Substantia nigra (tissue), 51 donors: ENCODE measurements at places on chromosomes 5 and 9.

GRCh38 chr5:56405116-56405908 lies 172.2 kb upstream of the ANKRD55 start:
- no peak for DNase-seq

DNA sequence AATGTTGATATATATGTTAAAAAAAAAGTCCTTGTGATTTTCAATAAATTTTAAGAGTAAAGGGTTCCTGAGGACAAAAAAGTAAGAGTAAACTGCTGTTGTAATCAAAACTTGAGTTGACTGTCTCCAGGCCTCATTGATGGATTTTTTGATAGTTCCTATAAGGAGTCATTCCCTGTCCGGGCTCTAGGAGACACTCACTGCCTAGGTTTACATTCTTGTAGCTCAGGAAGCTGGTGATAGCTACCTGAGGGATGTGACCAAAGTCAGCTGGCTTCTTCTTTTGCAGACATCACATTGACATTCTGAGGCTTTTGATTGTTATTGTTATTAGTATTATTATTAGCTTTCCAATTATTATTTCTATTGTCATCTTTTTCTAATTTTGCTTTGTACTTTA lies 116.5 kb upstream of the FBXL7 start:
- no peak for DNase-seq

- DNase-seq, result peak; percentile 90
These were observed at the start of gene ALDH7A1 for GRCh38 chr5:126594748-126595485. ALDH7A1 (minus strand) TSS chr5:126595219; CDS start chr5:126595198, 21 bp downstream.

- DNase-seq, result no peak
These were observed 539.7 kb downstream of the ACTL7B start for GRCh38 chr9:108316066-108316465.

- DNase-seq, result no peak
These were observed 104.4 kb upstream of the GNA14 start for GRCh38 chr9:77752554-77752953.

GRCh38 chr9:132324425-132324824 lies 30.4 kb downstream of the SETX start:
- no peak for DNase-seq

GRCh38 chr9:81848472-81848871 lies 79.8 kb upstream of the SPATA31D4 start:
- no peak for DNase-seq

DNA sequence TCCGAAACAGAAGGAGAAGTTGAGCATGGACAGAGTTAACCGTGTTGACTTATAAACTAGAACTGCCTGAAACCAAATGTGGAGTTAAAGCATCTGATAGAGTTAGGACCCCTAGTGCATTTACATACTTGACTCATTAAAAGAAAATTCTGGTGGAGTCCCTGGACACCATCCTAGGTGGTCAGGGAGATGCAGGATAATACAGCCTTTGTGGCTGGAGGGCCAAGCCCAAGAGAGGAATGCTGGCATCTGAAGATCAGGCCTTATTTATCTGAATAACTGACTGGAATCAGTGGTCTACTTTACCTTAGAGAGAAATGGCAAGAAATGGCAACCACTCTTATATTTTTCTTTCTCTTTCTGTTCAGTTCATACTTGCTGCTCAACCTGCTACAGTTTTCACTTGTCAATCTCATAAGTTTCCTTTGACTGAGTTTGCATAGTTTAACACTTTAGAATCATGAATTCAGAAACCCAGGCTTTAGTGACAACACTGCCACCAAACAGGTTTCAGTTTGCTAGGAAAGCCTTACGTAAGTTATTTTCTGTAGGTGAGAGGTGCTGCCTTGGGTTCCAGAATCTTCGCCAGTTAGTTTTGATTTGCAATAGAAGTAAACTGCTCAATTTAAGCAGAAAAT lies 10.2 kb downstream of the CMYA5 start:
- no peak for DNase-seq

- no peak for DNase-seq
These were observed 20.4 kb upstream of the PIK3R1 start for GRCh38 chr5:68195137-68195536.

- DNase-seq, result no peak
These were observed at the start of gene PCDHGB3 for GRCh38 chr5:141369994-141370848. PCDHGB3 (plus strand) TSS chr5:141370242; CDS start chr5:141370395, 153 bp downstream.

DNA sequence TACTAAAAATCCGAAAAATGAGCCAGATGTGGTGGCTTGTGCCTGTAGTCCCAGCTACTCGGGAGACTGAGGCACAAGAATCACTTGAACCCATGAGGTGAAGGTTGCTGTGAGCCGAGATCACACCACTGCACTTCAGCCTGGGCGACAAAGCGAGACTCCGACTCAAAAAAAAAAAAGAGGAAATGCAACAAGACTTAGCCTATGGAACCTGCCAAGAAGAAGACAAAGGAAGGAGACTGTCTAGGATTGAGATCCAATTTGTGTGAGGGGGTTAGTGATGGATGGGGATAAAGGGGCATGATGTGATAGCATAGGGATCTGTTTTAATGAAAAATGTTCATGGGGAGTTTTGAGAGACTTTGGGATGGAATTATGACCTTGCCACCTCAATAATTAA lies 72.9 kb downstream of the RAB24 start:
- no peak for DNase-seq

DNA sequence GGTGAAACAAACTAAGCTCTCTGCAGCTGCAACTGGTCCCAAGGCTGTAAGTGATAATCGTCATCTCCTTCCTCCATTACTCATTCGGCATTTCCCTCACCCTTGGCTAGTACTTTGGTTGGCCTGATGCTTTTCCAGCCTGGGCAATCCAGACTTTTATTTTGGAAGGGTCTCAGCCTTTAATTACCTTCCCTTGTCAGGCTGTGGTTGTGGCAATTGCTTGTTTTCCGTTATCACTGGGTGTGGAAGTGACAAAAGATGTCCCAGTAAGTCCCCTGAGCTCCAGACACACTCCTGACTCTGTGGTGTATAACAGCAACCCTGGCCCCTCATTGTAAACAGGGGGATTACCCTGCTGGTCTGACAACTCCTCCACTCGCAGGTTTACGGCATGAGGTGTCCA lies 6.3 kb upstream of the FAF2 start:
- DNase-seq, result no peak

GRCh38 chr9:75461183-75461582 lies 372.9 kb downstream of the OSTF1 start:
- no peak for DNase-seq

- DNase-seq, result no peak
These were observed 629.5 kb downstream of the KCTD16 start for GRCh38 chr5:144800169-144800568.

GRCh38 chr5:54115735-54116403 lies 194.5 kb downstream of the ARL15 start:
- no peak for DNase-seq

DNA sequence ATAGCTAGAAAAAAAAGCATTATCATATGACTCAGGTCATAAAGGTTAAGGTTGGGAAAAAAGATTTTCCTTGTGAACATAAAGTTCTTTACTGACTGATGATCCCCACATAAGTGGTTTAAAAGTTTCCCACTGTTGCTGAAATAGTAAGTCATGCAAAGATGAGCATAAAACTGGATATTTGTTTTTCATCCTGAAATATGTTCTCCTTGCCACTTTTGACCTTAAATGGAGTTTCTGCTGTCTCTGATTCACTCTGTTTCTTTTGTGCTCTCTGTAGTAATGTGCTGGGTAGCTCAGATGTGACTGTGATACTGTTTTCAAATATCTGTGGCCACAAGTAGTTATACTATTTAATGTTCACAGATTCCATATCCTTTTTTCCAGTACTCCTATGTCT lies 162.5 kb upstream of the GAS1 start:
- no peak for DNase-seq

DNA sequence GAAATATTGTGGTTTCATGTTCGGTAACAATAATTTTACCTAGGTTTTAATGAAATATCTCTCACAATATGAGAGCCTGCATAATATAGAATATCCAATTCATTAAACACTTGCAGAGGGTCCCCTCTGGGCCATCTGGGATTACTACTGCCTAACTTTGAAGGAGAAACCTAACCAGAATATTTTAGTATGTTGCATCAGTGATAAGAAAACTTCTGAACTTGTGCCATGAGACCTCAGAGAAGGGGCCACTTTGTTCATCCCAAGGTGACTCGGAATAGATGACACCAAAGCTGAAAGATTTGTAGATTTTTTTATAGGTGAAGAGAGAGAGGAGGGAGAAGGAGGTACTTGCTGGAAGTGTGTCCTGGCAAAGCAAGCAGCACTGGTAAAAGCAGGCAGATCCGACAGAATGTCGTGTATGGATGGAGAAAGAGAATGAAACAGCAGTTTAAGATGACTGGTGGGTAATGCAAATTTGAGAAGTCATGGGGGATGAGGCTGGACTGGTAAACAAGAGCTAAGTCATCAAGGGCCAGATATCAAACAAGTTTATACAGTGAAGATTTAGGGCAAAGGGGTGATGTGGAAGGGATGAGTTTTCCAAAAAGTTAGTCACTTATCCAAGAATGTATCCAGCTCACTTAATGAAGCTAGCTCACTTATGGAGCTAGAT lies 372.3 kb downstream of the ADGRV1 start:
- DNase-seq, result no peak

DNA sequence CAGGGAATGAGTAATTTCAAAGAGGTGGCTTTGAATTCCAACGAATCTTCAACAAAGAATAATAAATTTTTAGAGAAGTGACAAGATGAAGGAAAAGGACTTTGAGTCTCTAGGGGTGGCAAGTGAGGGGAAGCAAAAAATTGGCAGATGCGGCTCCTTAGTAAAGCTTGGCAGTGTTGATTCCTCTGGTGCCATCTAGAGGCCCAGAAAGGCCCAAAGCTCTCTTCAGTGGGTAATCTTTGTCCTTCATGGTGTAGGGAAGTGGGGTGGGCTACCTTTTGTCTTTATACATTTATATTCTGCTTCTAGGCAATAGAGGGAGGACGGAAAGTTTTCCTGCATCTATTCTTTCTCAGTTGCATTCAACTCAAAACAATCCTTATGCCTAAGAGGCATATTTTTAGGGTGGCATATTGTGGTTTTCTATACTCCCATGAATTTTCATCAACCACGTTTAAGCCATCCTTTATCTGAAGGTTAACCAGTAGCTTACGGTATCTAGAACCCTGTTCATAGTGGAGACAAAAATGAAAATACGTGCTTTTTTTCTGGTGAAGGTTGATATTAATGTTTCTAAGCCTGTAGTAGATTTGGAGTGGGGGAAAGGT lies 17.5 kb upstream of the ROPN1L start:
- peak; percentile 15 for DNase-seq

GRCh38 chr5:132426525-132427138 lies 57.1 kb downstream of the SLC22A5 start:
- no peak for DNase-seq

DNA sequence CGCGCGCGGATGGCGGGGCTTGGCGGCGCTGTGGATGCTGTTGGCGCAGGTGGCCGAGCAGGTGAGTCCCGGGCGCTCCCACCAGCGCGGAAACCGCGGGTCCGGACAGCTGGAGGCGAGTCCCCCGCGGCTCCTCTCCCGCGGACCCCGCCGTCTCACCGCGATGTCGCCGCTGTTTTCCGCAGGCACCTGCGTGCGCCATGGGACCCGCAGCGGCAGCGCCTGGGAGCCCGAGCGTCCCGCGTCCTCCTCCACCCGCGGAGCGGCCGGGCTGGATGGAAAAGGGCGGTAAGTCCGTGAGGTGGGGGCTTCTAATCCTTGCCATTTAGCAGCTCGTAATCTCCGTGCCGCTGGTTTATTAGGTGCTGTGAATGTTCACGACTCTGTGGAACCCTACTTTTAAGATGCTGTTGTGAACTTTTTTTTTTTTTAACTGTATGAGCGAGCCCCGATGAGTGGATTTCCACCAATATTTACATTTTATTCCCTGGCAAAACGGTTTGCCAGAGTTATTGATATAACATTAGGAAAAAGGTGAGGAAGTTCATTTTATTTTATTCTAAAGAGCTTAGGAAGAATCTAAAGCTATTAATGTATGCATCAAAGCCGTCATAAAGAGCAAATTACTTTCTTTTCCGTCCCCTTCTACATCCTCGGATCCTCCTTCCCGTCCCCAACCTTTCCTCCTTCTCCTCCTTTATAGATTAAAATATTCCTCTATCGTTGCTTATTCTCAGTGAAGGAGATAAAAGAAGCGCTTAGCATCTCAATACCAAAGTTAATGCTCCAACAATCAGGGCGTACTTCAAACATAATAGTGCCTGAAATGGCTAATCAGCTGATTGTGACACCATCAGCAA lies 579 bp downstream of the ADAMTS16 start:
- DNase-seq, result no peak

DNA sequence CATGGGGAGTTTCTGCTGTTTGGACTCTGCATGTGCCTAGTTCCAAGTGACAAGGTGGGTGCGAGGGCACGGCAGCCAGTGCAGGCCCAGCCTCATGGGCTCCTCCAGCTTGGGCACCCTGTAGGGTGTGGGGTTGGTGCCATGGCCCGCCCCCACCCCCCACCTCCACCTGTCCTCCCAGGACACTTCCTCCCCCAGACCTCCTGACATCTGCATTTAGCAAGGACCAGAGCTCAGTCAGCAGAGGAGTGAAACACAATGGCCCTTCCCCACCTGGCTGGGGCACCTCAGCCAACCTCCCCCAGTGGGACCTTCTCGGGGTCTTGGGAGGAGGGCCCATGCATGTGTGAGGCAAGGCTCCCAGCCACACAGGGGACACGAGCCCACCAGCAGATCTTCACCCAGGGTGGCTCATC lies 1.9 kb upstream of the NKD2 start:
- no peak for DNase-seq

- DNase-seq, result no peak
These were observed 564.9 kb downstream of the SEMA5A start for GRCh38 chr5:8981016-8981415.

- no peak for DNase-seq
These were observed 129.6 kb downstream of the EPB41L4A start for GRCh38 chr5:112289465-112289864.

- no peak for DNase-seq
These were observed 69.7 kb downstream of the GRAMD2B start for GRCh38 chr5:126492939-126493338.

DNA sequence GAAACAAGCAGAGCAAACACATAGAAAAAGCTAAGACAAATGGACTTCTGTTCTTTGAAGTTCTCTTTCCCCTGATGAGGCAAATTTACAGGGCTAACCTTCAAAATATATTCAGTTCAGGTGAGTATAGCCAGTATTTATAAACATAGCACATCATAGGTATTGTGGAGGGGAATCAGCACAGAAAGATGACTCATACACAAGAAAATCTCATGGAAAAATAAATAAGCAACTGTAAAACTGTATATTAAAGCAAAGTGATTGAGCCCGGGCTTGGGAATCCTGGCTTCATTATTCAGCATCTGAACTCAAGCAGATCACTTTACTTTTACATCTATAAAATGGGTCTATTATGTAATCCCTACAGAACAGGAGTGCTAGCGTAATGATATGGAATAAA lies 173.5 kb upstream of the PAPPA start:
- no peak for DNase-seq

DNA sequence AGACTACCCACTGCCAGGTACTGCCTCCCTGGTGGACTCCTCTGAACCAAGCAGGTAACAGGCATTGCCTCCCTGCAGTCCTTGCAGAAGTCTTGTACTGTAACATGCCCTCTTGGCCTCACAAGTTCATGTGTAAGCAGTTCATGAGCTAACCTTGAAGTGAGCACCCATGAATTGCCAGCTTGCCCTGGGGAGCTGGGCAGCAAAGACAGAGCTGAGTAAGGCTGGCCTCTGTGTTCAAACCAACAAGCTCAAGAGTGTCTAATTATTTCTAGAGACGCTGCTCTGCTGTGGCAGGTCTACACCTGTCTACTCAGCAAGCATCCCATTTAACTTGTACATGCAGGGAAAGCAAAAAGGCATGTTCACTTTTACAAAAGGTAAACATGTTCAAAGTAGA lies 113.5 kb downstream of the FEM1C start:
- no peak for DNase-seq

GRCh38 chr9:108125625-108126024 lies 636.1 kb upstream of the KLF4 start:
- no peak for DNase-seq

- DNase-seq, result no peak
These were observed 32.6 kb downstream of the HEXB start for GRCh38 chr5:74717596-74717995.
